ENCODE measurements at places on chromosomes 12 and 14.

DNA sequence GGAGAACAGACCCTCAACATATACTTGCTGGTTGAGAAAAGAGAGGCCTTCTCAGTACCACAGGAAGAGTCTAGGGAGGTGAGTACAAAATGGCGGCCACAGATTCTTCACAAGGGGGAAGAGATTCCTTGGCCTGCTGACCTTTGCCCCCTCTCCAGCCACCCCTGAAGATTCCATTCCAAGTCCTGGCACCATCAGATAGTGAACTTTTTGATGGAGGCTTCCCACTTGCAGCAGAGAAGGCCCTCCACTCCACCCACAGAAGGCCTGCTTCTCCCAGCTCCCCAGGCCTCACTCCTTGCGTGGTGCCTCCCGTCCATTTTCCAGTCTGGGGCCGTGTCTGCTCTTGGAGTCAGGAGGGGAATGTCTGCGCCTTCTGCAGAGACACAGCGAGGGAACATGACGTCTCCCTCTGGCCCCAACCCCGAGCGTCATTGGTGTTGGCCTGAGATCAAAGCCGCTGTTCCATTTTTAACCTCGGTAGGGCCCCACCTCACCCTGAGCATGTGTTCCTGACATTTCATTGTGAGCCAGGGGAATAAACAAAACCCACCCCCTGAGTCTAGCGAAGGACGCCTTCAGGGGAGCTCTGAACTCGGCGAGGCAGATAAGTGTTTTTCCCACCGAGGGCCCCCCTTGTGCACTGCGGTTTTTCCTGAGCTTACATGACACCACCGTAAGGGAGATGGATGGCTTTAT is 268.7 kb upstream of the TBX3 start:
- no peak for DNase-seq

DNA sequence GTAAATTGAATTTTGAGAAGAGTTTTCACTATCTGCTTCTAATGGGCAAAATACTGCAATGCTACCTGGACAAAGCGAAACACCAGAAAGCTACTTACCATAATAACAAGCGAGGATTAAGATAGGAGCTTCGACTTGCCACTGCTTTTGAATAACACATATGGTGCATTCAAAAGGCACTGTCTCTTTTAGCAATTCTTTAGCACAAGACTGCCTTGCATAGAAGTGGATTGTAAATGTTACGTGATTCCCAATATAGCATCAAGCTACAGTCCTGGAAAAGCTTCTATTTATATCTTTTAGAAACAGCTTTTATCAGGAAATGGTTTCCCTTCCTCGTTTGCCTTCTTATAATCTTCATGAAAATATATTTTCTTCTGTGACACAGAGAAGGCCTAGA is 258.7 kb upstream of the PDE3A start:
- DNase-seq: no peak

GRCh38 chr12:99476956-99477355 is 170.6 kb upstream of the GARIN6 start:
- no peak for DNase-seq

DNA sequence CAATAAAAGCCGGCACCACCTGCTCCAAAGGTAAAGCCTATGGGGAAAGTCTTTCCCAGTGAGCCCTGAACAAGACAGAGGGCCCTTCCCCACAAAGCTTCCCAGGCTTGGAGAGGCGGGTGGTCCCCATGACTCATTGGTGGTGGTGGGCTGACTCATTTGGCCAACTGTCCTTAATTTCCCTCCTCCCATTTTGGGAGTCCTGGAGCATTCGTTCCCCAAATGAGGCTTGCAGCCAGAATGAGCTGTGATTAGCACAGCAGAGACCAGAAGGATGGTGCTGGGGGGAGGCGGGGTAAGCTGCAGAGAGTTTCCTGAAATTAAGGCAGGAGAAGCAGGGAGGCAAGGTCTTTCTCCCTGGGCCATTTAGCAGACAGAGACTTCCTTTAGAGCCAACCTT is 241.7 kb downstream of the DPF3 start:
- DNase-seq: peak; percentile 49

DNA sequence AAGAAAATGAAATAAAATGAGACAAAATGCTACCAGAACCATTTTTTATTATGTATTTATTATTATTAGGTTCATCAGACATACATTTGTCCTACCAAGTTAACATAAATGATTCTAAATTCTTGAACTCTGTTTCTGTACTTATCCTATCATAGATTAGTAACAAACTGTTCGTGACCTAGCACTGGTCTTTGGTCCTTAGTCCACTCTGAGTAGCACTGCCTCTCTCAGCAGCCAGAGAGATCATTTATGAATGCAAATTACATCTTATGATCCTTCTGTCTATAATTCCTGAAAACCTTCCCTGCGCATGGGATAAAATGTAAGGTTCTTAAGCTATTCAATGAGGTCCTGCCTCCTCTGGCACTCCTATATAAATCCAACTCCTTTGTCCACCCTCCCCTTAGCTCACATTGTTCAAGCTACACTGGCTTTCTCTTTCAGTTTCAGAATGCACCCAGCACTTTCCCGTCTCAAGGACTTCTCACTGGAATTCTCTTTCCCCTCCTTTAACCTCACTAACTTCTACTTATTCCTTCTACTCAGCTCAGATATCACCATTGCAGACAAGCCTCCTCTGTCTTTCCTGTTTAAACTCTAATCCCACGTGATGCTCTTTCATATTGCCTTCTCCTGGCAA is 17.1 kb downstream of the PDZRN4 start:
- no peak for DNase-seq

DNA sequence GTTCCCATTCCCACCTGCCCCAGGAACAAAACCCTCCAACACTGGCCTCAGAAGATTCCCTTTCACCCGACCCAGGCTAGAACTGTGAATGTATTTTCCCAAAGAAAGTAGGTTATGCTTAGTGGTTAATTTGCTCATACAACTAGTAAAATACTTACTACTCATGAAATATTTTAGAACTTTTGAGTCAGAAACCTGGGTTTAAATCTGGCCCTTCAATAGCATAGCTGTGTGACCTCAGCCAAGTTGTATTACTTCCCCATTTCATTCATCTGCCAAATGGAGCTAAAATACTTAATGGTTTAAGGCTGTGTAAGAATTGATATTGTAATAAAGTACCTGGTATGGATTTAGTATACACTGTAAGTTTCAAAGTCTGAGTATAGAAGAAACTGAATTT is 69.1 kb upstream of the DNM1L start:
- DNase-seq: no peak

- no peak for DNase-seq
These were observed 107.0 kb downstream of the EXOC5 start for GRCh38 chr14:57161583-57162234.

- DNase-seq: no peak
These were observed 295.1 kb upstream of the SFSWAP start for GRCh38 chr12:131415781-131416180.

GRCh38 chr12:76249501-76249900 is 98.7 kb downstream of the BBS10 start:
- no peak for DNase-seq

- peak; percentile 23 for DNase-seq
These were observed 19.3 kb downstream of the ZC2HC1C start for GRCh38 chr14:75088566-75089373.

DNA sequence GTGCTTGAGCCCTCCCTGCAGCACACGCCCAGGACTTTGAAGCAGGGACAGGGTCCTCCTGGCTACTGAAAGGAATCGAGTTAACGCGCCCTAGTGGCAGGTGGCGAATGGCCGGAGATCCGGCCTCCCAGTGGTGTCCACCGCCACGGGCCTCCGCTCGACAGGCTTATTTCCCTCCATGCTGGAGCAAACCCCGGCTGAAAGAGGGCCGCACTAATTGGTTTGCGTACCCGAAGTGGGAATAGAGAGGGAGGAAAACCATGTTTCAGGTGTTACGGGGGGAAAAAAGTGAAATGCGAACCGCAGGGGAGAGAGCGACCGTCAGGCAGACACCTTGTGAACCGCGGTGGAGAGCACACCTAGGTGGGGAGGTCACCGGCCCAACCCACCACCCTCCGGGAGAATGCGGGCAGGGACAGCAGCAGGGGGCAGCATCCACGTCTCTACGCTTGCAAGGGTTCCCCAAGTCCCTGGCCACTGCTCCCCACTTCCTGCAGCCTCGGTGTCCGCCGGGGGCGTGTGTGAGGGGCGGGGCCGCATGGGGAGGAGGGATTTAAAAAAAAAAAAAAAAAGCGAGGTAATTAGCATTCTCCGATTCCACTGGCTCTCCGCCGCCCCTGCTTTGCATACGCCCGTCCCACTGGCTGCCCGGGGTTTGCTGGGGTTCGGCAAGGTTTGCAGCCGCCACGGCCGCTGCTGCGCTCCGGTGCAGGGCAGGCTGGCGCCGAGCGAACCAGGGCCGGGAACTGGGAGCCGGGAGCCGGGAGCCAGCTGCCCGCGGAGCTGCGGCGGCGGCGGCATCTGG is 224.6 kb upstream of the CRY1 start:
- peak; percentile 50 for DNase-seq

DNA sequence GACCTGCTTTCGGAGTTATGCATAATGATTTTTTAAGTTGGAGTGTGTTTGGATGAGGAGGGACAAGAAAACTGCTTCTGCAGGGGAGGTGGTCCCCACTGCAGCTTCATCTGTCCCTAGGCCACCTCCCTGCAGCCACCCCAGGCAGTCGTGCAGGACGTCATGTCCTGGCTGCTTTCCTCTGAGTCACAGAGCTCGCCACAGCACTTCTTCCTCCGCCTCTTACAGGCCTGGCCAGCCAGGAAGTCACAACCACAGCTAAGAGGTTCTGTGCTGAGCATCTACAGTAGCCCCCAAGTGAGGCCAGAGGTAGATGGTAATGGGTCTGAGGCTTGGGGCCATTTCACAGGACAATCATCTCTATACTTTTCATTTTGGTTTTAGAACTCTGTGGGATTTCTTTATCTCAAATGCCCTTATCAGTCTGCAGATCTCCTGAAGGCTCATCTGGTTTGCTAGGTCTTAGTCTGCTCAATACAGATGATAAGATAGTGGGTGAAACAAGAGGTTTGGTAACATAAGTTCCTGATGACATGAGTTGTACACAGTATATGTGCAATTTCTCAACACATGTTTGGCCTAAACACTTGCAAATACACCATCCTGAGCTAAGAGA is 106.4 kb downstream of the ARF6 start:
- DNase-seq: no peak

- no peak for DNase-seq
These were observed 135.7 kb downstream of the PPM1H start for GRCh38 chr12:62799126-62799736.

DNA sequence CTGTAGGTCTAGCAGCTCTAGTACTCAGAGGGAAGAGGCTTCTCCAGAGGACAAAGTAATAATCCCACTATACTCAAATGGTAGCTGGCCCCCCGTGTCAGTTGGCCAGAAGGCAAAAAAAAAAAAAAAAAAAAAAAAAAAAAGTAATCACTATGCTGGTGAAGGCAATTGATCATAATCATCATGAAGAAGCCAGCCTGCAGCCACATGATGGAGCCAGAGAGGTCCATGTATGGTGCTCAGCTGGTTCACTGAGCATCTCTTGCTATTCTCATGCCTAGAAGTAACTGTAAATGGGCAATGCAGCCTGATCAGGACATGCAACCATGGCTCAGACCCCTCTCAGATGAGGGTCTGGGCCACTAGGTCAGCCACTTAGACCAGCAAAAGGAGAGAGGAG is 378.8 kb downstream of the MED13L start:
- DNase-seq: no peak

DNA sequence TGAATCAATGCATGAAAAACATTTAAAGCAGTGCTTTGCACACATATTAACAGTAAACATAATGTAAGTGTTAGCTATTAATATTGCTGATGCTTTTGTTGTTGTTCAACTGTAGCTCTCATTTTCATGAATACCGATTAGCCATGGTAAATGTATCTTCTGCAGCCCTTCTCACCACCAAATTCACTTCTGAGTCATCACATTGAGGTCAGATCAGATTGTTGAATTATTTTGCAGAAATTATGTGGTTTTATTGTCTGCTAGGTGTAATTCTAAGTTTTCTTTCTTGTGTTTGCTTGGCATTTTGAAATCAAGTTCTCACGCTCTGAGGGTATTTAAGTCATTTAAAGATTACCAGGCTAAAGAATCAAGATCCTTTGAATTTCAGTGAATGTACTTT is 74.6 kb downstream of the AKAP6 start:
- DNase-seq: no peak

DNA sequence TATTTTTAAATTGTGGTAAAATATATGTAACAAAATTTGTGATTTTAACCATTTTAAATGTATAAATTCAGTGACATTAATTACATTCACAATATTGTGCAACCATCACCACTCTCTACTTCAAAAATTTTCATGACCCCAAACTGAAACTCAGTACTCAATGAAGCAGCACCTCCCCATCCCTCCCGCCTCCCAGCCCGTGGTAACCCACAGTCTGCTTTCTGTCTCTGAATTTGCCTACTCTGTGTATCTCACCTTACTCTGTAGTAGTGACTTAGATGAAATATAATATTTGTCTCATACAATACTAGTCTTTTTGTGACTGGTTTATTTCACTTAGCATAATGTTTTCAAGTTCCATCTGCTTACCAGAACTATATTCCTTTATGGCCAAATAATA is 36.2 kb downstream of the EML1 start:
- DNase-seq: no peak

- DNase-seq: no peak
These were observed 65.4 kb downstream of the ATXN7L3B start for GRCh38 chr12:74602881-74603672.

DNA sequence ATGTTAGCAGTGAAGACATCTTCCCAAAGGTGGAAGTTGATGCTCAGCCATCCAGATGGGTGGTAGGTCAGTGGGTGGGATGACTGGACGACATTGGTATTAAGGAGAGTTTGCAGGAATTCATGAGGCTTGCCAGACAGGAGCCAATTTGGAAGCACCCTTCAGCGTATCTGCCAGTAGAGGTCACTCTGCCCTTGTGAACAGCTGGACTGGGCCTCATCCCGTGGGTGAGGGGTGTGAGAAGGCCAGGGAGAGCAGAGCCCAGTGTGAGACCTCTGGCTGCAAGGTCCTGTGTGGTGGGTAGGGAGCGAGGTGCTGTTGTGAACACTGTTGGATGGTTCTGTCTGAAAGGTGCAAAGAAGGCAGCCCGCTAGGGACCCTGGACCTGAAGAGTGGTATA is 37.7 kb downstream of the SLC5A8 start:
- no peak for DNase-seq

- peak; percentile 34 for DNase-seq
These were observed 121.1 kb upstream of the EEA1 start for GRCh38 chr12:93050026-93050747.

- DNase-seq: no peak
These were observed 4.7 kb upstream of the KRT77 start for GRCh38 chr12:52708010-52708409.

DNA sequence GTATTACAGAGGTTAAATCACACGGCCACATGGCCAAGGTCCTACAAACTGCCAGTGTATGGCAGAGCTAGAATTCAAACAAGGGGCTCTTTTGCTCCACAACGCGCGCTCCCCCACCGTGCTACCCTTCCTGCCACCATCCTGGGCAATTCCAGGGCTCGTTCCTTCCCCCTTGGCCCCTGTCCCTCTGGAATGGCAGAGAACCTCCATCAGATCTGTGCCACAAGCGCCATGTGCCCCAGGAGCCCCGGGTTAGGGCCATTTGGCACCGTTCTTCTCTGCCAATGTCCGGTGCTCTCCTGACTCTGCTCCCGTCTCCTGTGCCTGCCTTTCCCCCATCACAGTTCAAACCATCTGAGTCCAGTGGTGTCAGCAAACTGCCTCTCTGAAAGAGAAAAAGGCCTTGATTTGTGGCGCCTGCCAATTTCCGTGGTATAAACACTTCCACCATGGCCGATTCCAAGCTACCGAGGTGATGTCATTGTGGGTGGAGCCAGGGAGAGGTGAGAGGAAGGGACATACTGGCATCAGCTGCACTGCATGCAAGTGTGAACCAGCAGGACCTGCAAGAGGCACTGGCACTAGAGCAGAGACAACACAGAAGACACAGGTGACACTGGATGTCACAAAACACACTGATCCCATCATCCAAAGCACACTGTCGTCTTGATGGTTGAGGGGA is 163.1 kb downstream of the CALM1 start:
- DNase-seq: no peak
